ENCODE measurements at places on chromosomes 7 and 10. TPM values are rescaled to one million over a fixed set of nuclear protein-coding genes. Genes with fewer than 3 reads are reported as not detected.

DNA sequence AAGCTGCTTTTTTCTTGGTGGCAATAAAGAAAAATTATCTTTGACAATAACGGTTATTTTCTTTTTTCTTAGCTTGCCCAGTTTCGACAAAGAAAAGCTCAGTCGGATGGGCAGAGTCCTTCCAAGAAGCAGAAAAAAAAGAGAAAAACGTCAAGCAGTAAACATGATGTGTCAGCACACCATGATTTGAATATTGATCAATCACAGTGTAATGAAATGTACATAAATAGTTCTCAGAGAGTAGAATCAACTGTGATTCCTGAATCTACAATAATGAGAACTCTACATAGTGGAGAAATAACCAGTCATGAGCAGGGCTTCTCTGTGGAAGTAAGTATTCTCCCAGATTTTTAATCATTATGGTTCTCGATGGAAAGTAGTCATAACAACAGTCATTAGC, 33.0 kb downstream of the AKAP9 start:
- no peak overlapping the region for H3K4me3 ChIP-seq
- no peak for DNase-seq
- H3K4me1 ChIP-seq = no peaks in the 10 kb centered on the region
- H3K27ac ChIP-seq = no peak overlapping the region
- H3K27me3 ChIP-seq = no peaks in the 10 kb centered on the region

- H3K27ac ChIP-seq = no peak overlapping the region
- no peaks in the 10 kb centered on the region for H3K4me1 ChIP-seq
- no peaks in the 10 kb centered on the region for H3K27me3 ChIP-seq
- DNase-seq = no peak
- no peaks in the 10 kb centered on the region for H3K36me3 ChIP-seq
- no peak overlapping the region for H3K4me3 ChIP-seq
These were observed 212.7 kb upstream of the KCND2 start for GRCh38 chr7:120060281-120060680.

- H3K27me3 ChIP-seq = no peaks in the 10 kb centered on the region
- H3K4me3 ChIP-seq = no peak overlapping the region
- DNase-seq = no peak
These were observed 47.2 kb downstream of the XPNPEP1 start for GRCh38 chr10:109875828-109876821.

- no peaks in the 10 kb centered on the region for H3K4me1 ChIP-seq
- no peak for DNase-seq
- no peak overlapping the region for H3K27ac ChIP-seq
- H3K27me3 ChIP-seq = no peaks in the 10 kb centered on the region
These were observed 26.4 kb upstream of the MSS51 start for GRCh38 chr10:73459683-73460314.

The FMC1 gene
- total RNA-seq = 5.9 TPM

GRCh38 chr7:42709284-42709683, 202.6 kb downstream of the C7orf25 start:
- no peak overlapping the region for H3K4me3 ChIP-seq
- H3K27ac ChIP-seq = no peak overlapping the region
- H3K36me3 ChIP-seq = no peaks in the 10 kb centered on the region
- H3K4me1 ChIP-seq = no peaks in the 10 kb centered on the region

GRCh38 chr7:91187061-91187460, 77.2 kb upstream of the FZD1 start:
- H3K4me1 ChIP-seq = no peaks in the 10 kb centered on the region
- no peaks in the 10 kb centered on the region for H3K27me3 ChIP-seq
- H3K36me3 ChIP-seq = no peaks in the 10 kb centered on the region

GRCh38 chr7:127713006-127713405, 61.0 kb downstream of the SND1 start:
- no peak overlapping the region for H3K4me3 ChIP-seq
- no peaks in the 10 kb centered on the region for H3K36me3 ChIP-seq
- H3K4me1 ChIP-seq = peaks cover 16% of the 10 kb centered on the region

- H3K27me3 ChIP-seq = no peaks in the 10 kb centered on the region
- H3K4me3 ChIP-seq = no peak overlapping the region
- DNase-seq = no peak
- H3K27ac ChIP-seq = no peak overlapping the region
- H3K36me3 ChIP-seq = peaks cover 58% of the 10 kb centered on the region
- H3K4me1 ChIP-seq = no peaks in the 10 kb centered on the region
These were observed 45.8 kb upstream of the RHEB start for GRCh38 chr7:151565541-151565940.

The ASIC3 gene
- total RNA-seq = 6.0 TPM

The CXCL12 gene
- 75.9 TPM for total RNA-seq

DNA sequence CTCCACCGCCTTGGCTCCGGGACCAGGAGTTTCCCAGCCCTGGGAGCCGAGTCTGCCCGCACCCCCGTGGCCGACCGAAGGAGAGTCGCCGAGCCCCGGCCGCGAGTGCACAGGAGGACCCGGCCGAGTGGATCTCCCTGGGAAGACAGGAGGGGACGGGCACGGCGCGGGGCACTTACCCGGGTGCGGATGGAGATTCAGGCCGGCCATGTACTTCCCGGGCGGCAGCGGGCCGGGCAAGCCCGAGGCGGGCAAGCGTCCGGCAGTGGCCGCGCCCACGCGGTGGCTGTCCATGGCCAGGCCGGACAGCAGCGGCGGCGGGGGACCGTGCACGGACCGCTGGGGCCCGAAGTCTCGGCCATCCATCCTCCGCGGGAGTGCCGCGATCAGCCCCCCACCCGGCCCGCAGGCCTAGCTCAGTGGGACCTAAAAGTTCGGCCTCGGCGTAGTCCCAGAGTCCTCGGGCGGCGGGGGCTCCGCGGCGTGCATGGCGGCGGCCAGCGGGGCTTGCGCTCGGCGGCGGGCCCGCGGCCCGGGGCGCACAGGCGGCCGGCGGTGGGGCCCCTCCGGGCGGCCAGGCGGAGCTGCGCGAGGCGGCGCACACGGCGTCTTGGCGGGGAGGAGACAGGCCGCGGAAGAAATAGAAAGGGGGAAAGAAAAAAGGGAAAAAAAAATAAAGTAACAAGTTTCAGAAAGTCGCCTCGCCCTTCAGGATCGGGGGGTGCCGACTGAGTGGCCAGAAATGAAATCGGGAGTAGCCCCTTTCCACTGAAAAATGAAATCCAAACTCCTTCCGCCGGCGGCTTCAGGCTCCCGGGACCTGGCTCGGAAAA, 2.5 kb downstream of the TNRC18 start:
- no peaks in the 10 kb centered on the region for H3K27me3 ChIP-seq
- no peaks in the 10 kb centered on the region for H3K36me3 ChIP-seq
- peaks cover 3% of the 10 kb centered on the region for H3K4me1 ChIP-seq
- DNase-seq = no peak

- H3K4me1 ChIP-seq = peaks cover 18% of the 10 kb centered on the region
- no peak overlapping the region for H3K4me3 ChIP-seq
- H3K27me3 ChIP-seq = peaks cover 29% of the 10 kb centered on the region
- H3K27ac ChIP-seq = no peak overlapping the region
These were observed 76.4 kb downstream of the CALN1 start for GRCh38 chr7:72335561-72336381.

The SKAP2 gene
- 29.5 TPM for total RNA-seq

DNA sequence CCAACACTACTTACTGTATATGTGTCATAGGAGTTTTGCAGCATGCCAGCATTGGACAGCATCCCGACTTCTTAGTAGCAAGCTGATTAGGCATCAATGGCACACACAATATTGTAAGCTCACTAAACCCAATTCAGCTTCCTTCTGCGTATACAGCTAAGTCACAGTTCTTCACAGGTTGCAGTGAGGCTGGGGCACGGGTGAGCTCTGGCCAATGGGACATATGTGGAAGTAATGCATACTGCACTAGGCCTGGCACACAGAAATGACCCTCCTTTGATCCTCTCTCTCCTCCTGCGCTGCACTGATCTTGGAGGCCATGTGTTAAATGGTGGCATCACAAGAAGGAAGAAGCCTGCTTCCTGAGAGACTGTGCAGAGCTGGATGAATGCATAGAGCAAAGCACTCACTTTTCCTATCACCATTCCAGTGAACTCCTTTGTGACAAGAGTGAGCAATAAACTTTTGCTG, 11.9 kb downstream of the RAB11FIP2 start:
- DNase-seq = no peak
- no peaks in the 10 kb centered on the region for H3K36me3 ChIP-seq
- no peak overlapping the region for H3K27ac ChIP-seq
- no peaks in the 10 kb centered on the region for H3K27me3 ChIP-seq
- H3K4me3 ChIP-seq = no peak overlapping the region

The CTNNA3 gene
- 36.1 TPM for total RNA-seq

DNA sequence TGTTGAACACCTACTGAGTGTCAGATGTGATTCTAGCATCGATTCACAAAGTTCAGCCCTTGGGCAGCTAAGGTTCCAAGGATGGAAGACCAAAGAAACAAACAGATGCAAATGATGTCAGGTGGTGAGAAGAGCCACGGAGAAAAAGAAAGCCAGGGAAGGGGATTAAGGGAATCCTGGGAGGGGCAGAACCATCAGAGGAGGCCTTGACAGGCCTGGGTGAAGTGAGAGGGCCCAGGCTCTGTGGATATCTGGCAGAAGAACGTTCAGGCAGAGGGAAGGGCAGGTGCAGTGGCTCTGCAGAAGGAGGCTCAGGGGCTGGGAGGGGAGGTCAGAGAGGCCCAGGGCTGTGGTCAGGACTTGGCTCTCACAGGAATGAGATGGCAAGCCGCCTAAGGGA, 90.4 kb downstream of the C10orf105 start:
- H3K4me3 ChIP-seq = no peak overlapping the region
- no peak overlapping the region for H3K27ac ChIP-seq
- no peaks in the 10 kb centered on the region for H3K4me1 ChIP-seq
- H3K27me3 ChIP-seq = no peaks in the 10 kb centered on the region
- H3K36me3 ChIP-seq = no peaks in the 10 kb centered on the region

The MPP7 gene
- total RNA-seq = 8.4 TPM
